Placental pericyte (primary cell): ENCODE measurements at places on chromosomes 2 and 18. TPM values are rescaled to one million over a fixed set of nuclear protein-coding genes. Genes with fewer than 3 reads are reported as not detected.

The RAB6C gene
- not detected in 2 replicates for total RNA-seq

The STARD6 gene
- not detected in 2 replicates for total RNA-seq

The CIDEA gene
- 0.14 TPM in 1 of 2 replicates, not detected in the other for total RNA-seq

The ANKRD62 gene
- not detected in 2 replicates for total RNA-seq

The DNAJC27 gene
- total RNA-seq = 4.7 and 7.7 TPM in 2 replicates

The PAX8 gene
- 2.9 and 3.1 TPM in 2 replicates for total RNA-seq

The MC5R gene
- total RNA-seq = not detected in 2 replicates
